NCI-H69 (cell line): ENCODE measurements at places on chromosomes 11 and 22.

DNA sequence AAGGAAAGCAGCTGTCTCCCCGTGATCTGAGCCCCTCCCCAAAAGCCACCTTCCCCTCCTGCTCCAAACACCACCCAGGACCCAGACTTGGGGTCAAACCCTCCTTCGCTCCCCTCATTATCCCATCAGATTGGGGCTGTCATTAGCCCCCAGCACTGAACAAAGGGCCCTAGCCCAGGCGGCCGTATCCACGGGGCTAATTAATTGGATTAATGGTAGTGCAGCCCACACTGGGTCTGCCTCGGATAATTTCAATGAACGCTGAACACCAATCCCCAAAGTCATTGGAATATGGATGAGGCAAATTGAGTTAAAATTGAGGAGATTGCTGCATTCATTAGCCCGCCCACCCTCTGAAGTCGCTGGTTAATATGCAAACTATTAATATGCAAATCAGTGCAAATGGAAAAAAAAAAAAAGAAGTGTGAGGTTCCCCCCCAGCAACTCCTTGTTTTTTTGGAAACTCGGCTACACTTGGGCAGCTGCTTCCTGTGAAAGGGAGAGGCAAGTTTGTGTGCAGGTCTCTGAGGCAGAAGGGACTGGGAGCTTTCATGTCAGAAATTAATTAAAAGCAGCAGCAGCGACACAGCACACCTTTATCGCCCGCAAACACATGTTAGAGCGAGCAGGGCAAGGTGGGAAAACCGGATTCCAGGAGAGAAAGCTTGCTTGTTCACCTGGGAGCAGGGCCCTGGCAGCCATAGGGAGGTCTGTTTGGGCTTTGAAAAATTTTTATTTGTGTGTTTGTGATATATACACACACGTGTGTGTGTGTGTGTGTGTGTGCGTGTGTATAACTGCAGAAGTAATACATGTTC lies 517.8 kb downstream of the MIAT start:
- no peak for DNase-seq

DNA sequence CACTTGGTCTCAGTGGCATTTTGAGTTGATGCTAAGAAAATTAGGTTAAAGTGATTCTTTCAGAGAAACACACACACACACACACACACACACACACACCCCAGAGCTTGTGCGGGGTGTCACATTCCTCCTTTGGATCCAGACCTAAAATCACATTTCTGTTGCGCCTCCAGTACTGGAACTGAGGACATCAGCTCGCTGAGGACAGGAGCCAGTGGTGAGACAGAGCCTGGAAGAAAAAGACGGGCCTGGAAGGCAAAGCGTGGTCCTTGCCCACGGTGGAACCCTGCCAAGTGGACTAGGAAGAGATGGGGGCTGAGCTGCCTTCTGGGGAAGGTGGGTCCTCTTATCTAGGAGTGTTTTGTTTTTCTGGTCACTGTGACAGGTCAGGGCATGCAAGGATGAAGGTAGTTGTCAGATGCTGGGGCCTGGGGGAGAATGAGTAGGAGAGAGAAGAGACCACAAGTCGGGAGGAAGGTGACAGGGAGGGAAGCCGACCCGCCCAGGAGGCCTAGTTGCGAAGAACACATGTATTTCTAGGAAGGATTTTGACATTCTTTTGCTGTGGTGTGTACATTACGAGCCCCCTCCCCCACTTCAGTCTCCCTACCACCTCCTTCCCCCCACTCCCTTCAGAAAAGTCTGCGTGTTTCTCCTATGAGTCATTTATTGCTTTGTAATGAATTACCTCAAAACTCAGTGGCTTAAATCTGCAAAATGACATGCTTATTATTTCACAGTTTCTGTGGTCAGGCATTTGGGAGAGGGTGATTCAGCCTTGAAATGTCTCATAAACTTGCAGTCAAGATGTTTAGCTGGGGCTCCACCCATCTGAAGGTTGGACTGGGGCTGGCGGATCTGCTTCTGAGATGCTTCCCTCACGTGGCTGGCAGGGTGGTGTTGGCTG lies 4.8 kb upstream of the ELFN2 start:
- DNase-seq = no peak

- no peak for DNase-seq
These were observed 79.7 kb upstream of the HORMAD2 start for GRCh38 chr22:30000566-30000965.

DNA sequence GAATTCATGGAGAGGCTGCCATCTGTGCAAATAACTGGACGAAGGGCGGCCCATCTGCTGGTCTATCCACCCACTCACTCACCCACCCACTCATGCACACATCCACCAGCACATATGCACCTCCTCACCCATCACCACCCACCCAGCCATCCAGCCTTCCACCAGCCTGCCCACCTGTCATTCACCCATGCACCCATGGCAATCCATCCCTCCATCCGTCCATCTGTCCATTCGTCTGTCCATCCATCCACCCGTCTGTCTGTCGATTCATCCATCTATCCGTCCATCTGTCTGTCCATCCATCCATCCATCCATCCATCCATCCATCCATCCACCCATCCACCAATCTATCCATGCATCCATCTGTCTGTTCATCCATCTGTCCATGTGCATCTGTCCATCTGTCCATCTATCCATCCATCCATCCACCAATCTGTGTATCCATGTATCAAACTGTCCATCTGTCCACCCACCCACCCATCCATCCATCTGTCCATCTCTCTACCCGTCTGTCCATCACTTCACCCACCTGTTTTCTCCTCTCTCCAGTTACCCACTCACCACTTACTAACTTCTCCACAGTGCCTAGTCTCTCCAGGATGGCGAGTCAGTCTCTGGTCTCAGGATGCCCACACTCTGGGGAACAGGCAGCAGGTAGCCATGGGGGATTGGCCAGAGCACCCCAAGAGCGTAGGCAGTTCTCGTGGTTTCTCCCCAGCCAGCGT lies 8.9 kb downstream of the TRPM5 start:
- DNase-seq = no peak

DNA sequence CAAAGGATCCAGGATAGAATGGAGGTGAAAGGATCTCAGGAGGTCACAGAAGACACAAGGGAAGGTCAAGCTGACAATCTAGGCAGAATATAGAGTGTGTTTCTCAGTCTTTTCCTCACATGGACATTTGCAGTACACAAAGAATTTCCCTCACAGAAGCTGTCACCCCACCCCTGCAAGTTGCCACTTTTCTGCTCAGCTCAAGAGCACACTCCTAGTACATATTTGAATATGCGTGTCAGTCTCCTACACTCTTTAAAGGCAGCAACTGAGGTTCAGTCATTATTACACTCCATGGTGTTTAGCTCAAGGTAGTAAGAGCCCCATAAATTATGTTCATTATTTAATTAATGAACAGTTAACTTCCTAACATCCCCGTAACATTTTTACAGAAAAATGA lies 59.1 kb downstream of the ETS1 start:
- no peak for DNase-seq

DNA sequence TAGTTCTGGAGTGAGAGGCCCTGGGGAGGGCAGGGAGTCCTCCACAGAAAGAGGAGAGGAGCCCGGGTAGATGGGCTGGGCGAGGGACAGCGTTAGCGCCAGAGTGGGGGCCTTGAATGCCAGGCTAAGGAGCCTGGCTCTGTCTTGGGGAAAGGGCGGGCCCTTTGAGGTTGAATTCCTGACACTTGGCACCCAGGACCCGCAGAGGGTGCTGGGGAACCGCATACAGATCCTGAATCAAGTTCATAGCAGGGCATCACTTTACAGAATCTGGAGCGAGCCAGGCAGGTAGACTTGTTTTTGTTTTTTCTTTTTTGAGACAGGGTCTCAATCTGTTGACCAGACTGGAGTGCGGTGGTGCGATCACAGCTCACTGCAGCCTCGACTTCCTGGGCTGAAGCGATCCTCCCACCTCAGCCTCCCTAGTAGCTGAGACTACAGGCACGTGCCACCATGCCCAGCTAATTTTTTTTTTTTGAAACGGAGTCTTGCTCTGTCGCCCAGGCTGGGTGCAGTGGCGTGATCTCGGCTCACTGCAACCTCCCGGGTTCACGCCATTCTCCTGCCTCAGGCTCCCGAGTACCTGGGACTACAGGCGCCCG lies 6.1 kb downstream of the CARNS1 start:
- DNase-seq = no peak

GRCh38 chr11:94283678-94284077 lies 20.7 kb upstream of the IZUMO1R start:
- no peak for DNase-seq
